GM04504 (cell line): ENCODE measurements at places on chromosomes 12 and 14.

DNA sequence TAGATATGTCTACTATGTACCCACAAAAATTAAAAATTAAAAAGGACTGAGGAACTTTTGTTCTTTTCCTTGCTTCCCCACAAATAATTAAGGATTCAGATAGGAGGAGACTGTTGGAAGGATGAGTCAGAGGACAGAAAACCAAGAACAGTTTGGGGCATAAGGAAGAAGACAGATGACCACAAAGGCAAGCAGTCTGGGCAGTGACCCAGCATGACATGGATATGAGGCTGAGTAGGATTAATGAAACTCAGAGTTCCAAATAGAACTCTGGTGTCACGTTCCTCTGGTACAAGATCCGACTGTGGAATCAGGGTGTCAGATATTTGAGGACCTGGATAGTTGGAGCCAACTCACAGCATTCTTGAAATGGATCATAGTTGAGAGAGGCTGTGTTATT is 89.3 kb upstream of the SLC38A4 start:
- DNase-seq = peak; percentile 94

DNA sequence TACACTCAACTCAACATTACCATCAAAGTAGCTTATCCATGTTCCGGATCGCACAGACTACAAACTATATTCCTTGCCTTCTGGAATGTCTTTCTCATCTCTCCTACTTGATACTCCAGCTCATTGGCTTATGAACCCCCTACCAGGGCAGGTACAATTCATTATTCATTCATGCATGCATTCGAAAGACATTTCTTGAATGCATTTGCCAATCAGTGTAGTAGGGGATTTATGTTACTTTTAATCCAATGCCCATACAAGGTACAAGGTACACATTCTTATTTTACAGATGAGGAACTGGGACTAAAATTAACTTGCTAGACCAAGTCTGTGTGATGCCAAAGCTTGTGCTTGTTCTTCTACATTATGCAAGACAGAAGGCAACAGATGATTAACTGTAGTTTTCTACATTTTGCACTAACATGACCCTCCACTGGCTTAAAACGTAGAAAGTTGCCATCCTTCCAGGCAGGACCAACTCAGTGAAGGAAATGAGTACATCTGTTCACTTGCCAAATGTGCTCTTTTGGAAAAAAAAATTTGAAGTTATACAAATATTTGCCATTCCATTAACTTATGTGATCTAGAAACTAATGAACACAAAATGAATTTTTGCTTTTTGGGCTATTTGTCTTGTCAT is 53.8 kb upstream of the KCNJ8 start:
- DNase-seq = no peak

- no peak for DNase-seq
These were observed 301.8 kb downstream of the AEBP2 start for GRCh38 chr12:19741132-19741489.

DNA sequence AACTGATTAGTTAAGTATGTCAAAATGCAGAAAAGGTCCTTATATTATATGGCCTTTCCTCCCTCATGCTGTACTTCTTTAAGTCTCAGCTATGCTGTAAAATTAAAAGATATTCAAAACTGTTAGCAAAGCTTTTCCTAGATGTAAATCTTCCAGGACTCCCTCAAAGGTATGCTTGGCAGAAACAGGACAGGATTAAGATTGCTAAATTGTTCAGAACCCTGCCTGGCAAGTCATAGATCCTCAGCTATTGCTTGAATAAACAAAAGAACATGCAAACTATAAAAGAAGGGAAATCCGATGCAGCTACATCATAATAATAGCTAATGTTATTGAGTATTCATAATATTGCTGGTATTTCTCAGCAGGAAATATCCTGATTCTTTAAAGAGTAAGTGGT is 322.6 kb downstream of the CCDC91 start:
- DNase-seq = no peak

DNA sequence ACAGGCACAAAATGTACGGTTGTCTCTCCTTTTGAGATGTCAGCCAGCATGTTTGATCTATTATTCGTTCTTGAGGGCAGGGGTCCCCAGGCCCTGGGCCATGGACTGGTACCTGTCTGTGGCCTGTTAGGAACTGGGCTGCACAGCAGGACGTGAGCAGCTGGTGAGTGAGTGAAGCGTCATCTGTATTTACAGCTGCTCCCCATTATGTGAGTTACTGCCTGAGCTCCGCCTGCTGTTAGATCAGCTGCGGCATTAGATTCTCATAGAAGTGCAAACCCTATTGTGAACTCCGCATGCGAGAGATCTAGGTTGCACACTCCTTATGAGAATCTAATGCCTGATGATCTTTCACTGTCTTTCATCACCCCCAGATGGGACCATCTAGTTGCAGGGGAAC is 41.4 kb upstream of the SCN8A start:
- no peak for DNase-seq

DNA sequence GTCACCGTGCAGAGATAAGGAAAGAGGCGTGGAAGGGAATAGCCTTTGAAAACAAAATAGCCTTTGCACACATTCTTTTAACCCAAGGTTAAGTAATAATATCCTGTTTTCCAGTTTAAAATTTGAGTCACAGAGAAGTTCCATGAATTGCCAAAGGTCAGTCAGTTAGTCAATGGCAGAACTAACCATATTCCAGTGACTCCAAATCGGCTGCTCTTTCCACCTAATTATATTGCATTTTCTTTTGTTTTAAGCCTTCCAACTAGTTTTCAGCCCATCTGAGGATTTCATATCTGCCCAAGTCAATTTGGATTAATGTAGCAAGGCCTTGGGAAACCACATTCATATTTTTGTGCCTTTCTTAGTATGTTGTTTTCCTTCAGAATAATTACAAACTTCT is 373.0 kb downstream of the CCDC91 start:
- DNase-seq = no peak

GRCh38 chr12:17076028-17076744 is 470.2 kb upstream of the LMO3 start:
- no peak for DNase-seq

DNA sequence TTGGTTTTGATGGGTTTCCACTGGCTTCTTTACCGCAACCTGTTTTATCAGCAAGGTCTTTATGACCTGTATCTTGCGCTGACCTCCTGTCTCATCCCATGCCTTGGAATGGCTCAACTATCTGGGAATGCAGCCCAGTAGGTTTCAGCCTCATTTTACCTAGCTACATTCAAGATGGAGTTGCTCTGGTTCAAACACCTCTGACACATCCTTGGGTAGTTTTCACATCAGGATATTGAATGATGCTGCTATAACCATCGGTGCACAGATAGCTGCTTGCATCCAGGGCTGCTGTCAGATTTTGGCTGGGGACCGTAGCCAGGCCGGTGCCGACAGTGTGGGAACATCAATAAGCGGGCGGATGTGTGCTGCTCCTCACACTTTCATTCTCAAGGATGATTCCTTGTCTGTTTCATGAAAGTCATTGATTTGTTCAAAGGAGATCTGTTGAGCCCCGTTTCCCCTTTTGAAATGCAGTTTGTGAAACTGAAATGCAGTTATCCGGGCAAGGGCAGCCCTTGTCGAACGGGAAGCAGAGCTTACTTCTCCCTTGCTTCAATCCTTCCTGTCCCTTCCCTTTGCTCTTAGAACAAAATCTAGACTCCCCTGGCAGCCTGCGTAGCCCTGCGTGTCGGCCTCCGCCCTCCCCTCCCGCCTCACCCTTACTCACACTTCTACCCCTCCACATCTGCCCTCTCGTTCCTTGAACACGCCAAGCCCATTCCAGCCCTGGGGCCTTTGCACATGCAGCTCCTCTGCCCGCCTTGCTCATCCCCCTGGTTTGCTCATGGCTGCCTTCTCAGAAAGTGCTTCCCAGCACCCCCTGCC is 49.2 kb upstream of the NCOR2 start:
- no peak for DNase-seq

DNA sequence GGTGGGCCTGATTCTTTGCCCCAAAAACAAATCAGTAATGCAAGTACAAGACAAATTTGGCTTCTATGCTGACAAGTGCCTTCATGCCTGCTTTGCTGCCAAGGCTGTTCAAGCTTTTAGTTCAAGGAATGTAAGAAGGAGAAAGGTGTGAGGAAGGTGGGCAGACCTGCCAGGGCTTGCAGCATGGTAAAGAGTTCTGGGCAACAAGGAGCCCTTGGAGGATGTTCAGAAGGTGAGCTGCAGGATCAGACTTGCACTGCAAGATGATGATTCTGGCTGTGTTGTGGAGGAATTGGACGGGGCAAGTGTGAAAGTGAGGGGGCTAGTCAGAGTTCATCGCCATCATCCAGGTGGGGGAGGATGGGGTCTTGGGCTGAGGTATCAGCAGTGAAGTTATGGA is 167.9 kb downstream of the NUAK1 start:
- no peak for DNase-seq

DNA sequence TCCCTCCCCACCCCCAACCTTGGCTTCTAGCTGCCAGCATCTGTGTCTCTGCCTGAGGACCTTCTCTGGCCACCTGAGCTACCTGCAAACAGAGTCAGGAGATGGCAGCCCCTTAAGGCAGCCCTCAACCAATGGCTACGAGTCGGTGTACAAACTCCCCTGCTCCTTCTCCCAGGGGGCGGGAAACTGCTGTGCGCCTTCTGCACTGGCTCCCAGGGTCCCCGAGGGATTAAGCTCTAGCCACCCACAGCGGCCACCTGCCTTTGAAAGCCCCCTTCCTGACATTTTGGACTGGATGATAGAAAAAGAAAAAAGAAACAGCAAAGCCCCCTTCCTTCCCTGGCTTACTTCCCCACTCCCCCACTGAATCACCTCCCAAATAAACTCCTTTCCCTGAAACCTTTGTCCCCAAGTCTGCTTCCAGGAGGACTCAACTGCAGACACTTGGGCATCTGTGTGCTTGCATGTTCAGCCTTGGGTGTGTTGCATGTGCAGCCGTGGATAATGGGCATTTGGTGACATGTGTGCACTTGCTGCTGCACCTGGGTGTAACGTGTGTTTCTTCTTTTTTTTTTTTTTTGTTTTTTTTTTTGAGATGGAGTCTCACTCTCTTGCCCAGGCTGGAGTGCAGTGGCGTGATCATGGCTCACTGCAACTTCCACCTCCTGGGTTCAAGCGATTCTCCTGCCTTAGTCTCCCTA is 6.0 kb downstream of the SDS start:
- DNase-seq = no peak

GRCh38 chr12:14723763-14724162 is 27.4 kb upstream of the GUCY2C start:
- peak; percentile 22 for DNase-seq

GRCh38 chr12:79547735-79548609 is 142.8 kb downstream of the PAWR start:
- peak; percentile 60 for DNase-seq

GRCh38 chr12:62078020-62078419 is 182.2 kb upstream of the USP15 start:
- no peak for DNase-seq

DNA sequence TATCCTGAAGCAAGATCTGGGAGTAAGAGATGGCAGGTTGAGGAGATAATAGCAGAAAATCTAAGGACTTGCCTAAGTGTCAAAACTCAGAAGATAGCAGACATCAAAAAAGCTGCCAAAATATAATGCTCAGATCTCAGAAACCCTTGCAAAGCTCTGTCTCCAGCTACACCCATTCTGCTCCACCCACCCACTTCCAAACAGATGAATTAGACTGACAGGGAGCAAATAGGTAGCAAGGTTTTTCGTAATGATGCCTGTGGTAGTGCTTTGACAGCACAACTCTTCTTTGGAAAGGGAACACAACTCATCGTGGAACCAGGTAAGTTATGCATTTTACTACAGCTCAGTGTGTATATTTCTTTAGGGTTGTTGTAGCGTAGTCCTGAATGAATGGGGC is 132.6 kb downstream of the DAD1 start:
- no peak for DNase-seq

DNA sequence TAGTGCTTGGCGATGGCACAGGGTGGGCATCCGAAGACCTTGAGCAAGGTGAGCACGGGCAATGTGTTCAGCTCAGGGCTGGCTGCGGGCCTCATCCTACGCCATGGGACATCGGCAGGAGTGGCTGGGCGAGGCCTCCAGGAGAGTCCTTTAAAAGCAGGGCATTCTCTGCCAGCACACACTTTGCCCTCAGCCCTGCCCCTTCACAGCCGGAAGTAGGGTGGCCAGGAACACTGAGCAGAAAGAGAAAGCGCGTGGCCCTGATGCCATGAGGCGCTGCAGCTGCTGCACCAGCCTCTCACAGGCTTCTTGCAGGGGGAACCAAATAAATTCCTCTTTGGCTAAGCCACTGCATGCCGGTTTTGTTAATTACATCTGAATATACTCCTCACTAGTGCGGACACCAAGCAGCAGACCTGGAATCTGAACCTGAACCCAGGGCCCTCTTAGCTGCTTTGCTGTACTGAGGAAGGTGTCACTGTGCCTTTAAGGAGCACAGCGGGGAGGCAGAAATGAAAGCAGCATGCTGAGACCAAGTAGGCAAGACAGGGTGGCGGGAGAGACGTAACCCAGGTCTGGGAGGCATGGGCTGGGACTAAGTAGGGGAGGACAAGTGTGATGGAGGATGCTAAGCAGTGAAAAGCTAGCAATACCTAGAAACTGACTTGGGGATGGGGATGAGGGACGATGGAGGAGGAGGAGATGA is 155.2 kb downstream of the TTC7B start:
- DNase-seq = no peak

- DNase-seq = no peak
These were observed 618.0 kb downstream of the CCER1 start for GRCh38 chr12:90337018-90337417.

GRCh38 chr14:31268216-31268615 is 60.6 kb upstream of the HECTD1 start:
- DNase-seq = peak; percentile 29

DNA sequence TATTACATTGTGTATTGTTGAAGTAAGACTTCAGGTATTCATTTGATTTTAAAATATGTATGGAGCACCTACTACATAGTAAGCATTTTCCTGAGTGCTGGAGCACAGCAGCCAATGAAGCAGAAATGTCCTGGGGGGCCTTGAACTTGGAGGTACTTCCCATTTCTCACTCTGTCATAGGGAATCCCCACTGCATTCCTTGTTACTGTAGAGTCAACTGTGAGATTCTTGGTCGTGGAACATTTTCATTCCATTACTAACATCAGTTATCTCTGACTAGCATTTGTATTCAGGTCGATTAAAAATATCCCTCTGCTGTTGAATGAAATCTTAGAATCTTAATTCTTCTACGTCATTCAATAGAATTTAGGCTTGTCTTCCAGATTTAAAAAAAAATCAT is 66.7 kb downstream of the PDE3A start:
- no peak for DNase-seq

- DNase-seq = no peak
These were observed 13.0 kb upstream of the LEMD3 start for GRCh38 chr12:65156366-65156841.

DNA sequence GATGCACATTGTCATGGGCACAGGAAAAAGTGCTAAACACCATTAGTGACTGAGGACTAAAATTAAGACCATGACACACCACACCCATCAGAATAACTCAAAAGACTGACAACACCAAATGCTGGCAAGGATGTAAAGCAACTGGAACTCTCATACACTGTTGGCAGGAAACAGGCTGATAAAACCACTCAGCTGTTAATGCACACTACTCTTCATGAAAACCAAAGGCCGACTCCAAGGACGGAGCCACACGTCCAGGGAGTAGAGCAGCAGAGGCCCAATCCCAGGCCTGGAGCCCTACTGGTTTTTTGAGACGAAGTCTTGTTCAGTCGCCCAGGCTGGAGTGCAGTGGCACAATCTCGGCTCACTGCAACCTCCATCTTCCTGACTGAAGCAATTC is 6.4 kb downstream of the RAD52 start:
- DNase-seq = no peak

- no peak for DNase-seq
These were observed 24.4 kb upstream of the CRACR2A start for GRCh38 chr12:3777206-3777809.
